Naive thymus-derived CD4-positive, alpha-beta T cell (primary cell): ENCODE measurements at places on chromosomes 4 and X.

GRCh38 chr4:80202741-80203553 lies 5.6 kb downstream of the PRDM8 start:
- DNase-seq: peak; percentile 60

DNA sequence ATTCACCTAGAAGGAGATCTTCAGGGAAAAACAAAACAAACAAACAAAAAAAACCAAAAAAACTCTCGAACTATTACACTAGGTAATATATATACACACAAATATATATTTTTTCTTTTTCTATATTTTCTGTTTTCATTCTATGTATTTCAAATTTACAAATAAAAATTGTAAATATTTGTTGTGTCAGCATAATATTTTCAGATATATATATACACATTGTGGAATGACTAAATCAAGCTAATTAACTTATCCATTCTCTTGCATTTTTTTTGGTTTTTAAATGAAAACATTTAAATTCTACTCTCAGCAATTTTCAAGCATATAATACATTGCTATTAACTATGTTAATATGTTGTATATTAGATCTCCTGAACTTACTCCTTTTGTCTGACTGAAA lies 762.0 kb upstream of the PCDH10 start:
- no peak for DNase-seq

DNA sequence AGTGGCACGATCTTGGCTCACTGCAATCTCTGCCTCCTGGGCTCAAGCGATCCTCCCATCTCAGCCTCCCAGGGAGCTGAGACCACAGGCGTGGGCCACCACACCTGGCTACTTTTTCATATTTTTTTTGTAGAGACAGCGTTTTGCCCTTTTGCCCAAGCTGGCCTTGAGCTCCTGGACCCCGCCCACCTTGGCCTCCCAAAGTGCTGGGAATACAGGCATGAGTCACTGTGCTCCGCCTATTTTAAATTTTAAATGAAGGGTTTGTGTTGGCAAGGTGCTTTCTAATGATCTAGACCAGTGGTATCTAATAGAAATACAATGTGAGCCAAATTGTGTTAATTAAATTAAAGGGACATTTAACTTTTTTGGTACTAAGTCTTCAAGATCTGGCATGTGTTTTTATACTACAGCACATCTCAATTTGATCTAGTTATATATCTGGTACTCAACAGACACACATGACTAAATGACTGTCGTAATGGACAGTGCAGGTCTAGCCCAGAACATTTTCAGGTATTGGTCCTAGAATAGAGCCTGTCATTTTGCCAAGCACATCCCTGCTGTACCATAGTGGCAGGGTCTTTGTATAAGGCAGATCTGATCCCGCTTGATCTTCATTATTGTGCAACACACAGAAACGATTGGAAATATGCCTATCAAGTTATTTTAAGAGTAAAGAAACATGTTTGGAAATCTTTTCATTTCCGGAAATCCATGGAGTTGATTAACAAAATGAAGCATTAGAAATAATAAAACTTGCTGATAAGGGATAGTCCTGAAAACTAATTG lies 7.3 kb downstream of the PGK1 start:
- DNase-seq: no peak

DNA sequence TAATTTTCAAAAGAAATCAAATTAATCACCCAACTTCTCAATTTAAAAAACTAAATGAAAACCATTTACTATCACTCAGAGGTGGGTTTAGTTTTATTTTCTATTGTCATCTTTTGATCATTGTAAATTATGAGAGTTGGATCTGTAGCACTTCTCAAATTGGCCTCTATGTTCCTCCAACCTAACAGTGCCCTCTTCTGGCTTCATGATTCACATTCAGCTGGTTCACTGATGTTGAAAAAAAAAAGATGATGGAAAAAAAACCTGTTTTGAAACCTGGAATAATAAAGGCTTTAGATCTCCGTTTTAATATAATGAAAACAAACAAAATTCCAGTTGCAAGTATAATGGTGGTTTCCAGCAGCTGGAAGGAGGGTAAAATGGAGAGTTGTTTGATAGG lies 2.4 kb upstream of the NBDY start:
- DNase-seq: peak; percentile 52

- DNase-seq: peak; percentile 29
Measured at GRCh38 chrX:50691820-50692219, 122.2 kb downstream of the SHROOM4 start.

DNA sequence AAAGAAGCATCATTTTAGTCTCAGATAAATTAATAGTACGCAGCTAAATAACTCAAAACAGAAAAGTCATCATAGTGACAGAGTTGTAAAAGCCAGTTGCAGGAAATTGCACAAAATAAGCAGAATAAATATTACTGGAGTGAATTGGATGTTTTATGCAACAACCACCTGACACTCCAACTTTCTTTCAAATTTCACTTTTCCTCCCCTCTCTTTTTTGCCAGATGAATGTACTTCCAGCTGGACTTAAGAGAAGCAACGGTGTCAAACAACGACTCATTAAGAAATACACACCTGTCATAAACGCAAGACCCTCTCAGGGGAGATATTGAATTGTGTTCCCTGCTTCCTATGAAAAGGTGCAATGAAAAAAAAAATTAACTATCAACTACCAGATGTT lies 120.2 kb upstream of the HCCS start:
- no peak for DNase-seq
